ENCODE measurements at places on chromosomes 7 and 10.

- DNase-seq: no peak
These were observed 184.5 kb upstream of the CXCL12 start for GRCh38 chr10:44569193-44570091.

DNA sequence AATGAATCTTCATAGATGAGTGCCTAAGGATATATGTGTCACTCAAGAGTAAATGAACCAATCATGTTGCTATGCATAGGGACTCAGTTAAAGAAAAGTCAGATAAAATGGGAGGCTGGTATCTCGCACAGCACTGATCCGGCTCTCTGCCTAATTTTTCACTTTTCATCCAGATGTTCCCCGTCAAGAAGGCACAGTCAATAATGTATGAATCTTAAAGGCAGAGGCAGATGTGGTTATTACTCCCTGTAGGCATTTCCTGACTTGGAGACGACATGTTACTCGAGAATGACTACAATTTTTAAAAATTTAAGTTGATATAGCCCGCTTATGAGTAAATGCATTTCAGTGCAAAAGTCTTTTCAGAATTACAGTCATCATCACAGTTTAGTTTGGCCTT lies 113.6 kb downstream of the TBXAS1 start:
- DNase-seq: no peak

DNA sequence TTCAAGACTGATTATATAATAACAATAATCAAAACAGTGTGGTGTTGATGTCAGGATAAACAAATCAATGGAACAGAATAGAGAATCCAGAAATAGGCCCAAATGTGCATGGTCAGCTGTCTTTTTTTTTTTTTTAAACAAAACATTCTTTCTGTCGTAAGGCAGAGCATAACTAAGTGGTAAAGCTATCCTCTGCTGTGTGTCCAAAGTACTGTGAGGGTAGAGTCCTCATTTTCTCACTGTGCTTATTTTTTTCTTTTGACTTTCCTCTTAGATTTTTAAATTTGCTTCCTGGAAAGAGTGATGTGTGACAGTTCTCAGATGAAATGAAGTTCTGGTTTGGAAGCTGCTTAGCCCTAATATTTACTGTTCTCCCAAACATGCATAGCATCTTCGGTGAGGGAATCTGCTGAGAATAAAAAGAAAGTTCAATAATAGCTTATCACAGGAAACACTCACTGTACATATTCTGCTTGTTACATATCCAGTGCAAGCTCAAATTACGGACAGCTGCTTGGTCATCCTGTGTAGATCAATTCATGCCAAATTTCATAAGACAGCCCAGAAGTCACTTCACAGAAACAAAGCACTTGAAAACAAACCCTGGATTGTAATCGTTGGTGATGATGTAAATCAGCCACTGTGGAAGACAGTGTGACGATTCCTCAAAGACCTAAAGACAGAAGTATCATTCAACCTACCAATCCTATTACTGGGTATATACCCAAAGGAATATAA lies 423.9 kb downstream of the NEBL start:
- no peak for DNase-seq

- no peak for DNase-seq
These were observed 132.9 kb upstream of the ANK3 start for GRCh38 chr10:60522617-60523016.

GRCh38 chr10:3757250-3757637 lies 27.8 kb downstream of the KLF6 start:
- no peak for DNase-seq

DNA sequence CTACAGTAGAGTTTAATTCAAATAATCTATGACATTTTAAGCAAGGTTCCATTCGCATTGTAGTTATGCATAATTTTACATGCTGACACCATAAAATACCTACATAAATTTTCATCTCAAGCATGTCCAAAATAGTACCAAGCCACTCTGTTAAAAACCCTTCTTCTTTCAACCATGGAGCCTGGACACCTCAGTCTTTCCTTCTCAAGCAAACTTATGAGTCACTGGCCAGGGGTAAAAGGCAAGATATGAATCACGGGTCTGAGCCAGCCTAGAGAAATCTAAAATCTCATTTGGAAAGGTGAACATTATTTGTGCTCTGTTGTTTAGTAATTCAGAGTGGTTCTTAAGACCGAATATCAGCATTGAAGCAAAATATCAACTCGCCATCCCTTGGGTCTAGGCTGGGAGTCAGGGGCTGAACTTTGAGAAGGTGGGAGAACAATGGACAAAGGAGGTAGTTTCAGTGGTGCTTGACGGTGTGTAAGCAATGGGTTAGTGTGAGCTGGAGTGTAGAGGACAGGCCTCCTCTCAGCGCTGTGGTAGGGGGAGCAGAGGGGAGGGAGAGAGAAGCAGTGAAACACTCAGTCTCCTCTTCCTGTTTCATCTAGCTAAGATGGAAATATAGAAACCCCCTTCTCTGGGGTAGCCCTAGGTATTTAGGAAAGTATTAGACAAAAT lies 19.1 kb upstream of the GPAM start:
- no peak for DNase-seq

- DNase-seq: no peak
These were observed 199.1 kb downstream of the CALN1 start for GRCh38 chr7:72213081-72213480.

- no peak for DNase-seq
These were observed 194.8 kb upstream of the ZNF32 start for GRCh38 chr10:43843321-43844101.

DNA sequence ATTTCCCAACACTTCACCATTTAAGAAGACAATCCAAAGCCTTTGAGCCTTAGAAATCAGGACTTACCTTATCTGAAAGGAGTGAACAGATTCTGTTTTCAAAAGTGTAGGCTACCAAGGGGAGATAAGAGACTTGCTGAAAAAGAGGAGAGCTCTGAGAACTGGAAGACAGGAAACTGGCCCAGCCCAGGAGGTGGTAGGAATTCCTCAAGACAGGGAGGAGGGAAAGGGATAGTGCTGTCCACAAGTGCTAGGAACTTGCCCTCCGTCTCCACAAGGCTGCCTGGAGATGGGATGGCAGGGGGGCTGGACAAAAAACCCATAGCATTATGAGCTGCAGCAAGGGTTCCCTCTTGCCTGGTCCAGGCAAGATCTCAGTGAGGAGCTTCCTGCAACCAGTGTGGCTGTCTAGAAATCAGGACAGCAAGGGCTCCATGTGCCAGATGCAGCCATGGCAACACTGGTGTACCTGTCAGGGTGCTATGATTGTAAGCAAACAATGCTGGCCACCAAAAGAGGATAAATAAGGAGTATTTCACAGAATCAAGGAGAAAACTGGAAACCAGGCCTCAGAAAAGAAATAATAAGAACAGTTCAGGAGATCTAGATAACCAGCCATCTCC lies 22.7 kb upstream of the FRMD4A start:
- DNase-seq: no peak

- DNase-seq: no peak
These were observed 145.7 kb downstream of the SDK1 start for GRCh38 chr7:3446786-3447185.

- no peak for DNase-seq
These were observed 58.0 kb downstream of the DAGLB start for GRCh38 chr7:6389728-6390127.

DNA sequence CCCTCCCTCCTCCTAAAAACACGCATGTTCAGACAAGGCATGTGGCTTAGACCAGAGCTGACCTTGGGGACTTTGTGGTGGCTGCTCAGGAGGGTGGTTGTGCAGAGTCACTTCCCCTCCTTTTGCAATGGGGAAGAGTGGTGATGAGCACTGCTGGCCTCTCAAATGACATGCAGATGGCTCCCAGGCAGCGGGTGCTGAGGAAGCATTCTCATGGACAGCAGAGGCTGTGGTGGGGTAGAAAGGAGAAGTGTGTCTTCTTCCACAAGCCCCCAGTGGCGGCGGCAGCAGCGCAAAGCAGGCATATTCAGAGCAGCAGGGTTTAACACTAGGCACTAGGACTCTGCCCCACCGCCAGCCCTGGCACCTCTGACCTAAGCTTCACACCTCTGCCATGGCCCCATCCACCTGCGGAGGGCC lies 105.9 kb upstream of the ANLN start:
- no peak for DNase-seq

DNA sequence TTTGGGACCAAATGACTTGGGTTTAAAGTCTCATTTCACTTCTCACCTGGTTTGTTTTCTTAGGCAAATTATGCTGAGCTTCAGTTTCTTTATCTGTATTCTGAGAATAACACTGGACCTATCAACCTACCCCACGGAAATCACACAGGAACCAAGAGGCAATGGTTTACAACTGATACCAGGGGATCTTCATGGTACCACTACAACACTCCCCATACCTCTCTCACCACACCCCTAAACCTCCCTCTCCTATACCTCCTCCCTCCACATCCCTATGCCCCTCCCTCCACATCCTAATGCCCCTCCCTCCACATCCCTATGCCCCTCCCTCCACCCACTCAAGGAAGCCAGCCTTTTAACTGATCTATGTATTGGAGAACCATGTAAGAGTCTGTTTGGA lies 9.9 kb downstream of the FAM204A start:
- DNase-seq: no peak

DNA sequence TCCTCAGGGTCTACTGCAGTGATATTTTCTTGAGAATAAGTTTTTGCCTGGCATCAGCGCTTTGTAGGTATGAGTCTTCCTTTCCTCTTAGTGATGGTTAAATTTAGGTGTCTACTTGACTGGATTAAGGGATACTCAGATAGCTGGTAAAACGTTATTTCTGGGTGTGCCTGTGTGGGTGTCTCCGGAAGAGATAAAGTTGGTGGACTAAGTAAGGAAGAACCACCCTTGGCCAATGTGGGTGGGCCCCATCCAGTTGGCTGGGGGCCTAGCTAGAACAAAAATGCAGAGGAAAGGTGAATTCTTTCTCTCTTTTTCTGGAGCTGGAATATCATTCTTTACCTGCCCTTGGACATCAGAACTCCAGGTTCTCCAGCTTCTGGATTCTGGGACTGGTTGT lies 138.8 kb downstream of the ADCYAP1R1 start:
- DNase-seq: no peak

DNA sequence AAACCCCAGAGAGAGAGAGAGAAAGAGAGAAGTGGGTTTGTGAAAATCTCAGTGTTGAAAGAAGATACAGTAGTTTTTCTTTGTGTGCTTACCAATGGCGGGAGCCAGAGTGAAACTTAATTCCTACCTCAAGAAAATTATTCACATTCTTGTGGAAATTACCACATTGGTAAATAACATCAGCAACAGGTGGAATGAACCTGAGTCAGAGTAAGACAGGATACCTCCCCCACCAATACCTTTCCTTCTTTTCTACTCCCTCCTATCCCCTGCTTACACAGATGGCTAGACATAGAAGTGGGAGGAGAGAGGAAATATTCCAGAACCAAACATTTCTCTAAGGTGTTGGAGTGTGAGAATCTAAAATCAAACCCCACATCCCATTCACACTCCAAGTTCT lies 793.9 kb downstream of the SORCS3 start:
- DNase-seq: no peak
